ENCODE measurements at places on chromosomes 7 and 10. TPM values are rescaled to one million over a fixed set of nuclear protein-coding genes. Genes with fewer than 3 reads are reported as not detected.
A peak's percentile ranks its signal among the peaks of the same experiment; 100 is the strongest.

The CPA2 gene
- total RNA-seq, result not detected

DNA sequence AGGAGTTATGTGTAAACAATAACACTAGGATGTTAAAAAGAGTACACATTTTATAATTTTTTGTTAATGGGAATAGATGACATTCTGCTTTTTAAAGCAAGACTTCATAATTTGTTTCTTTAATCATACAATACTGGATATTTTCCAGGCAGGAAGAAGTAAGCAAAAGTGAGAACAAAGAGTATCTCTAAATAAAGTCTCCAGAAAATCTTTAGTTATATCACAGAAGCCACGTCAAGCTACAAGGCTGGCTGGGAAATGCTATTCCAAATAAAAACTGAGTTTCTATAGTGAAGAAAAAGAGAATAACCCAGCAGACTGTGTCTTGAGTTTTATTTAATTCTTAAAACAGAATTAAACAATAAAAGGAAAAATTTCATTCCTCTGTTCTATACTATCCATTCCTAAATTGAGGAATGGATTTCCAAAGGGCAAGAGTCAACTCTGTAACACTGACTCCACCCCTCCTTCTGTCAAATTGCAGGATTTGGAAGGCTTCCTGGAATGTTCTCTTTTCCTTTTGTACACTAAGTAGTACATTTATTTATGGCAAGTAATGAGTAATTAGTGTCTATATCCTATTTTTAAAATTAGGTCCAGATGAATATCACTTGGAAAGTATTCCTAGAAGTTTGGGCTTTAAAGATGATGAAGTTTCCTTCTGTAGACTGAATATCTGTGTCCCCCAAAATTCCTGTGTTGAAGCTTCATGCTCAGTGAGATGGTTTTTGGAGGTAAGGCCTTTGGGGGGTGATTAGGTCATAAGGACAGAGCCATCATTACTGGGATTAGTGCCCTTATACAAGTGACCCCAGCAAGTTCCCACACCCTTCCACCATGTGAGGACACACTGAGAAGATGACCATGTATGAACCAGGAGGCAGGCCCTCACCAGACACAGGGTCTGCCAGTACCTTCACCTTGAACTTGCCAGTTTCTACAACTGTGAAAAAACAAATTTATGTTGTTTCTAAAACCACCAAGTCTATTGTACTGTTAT, 290.9 kb downstream of the CRPPA start:
- no peak for DNase-seq

- no peak for DNase-seq
These were observed 80.0 kb downstream of the SHH start for GRCh38 chr7:155732286-155732685.

GRCh38 chr10:102133373-102134195, 744 bp downstream of the PPRC1 start:
- DNase-seq, result peak; percentile 77

GRCh38 chr7:4000934-4001333, 681.2 kb upstream of the FOXK1 start:
- no peak for DNase-seq

GRCh38 chr7:101804088-101804963, 13.1 kb upstream of the CUX1 start:
- no peak for DNase-seq

- DNase-seq, result no peak
These were observed 86.9 kb upstream of the GATAD1 start for GRCh38 chr7:92360387-92360786.

The AKR1C2 gene
- total RNA-seq, result 74.6 TPM

DNA sequence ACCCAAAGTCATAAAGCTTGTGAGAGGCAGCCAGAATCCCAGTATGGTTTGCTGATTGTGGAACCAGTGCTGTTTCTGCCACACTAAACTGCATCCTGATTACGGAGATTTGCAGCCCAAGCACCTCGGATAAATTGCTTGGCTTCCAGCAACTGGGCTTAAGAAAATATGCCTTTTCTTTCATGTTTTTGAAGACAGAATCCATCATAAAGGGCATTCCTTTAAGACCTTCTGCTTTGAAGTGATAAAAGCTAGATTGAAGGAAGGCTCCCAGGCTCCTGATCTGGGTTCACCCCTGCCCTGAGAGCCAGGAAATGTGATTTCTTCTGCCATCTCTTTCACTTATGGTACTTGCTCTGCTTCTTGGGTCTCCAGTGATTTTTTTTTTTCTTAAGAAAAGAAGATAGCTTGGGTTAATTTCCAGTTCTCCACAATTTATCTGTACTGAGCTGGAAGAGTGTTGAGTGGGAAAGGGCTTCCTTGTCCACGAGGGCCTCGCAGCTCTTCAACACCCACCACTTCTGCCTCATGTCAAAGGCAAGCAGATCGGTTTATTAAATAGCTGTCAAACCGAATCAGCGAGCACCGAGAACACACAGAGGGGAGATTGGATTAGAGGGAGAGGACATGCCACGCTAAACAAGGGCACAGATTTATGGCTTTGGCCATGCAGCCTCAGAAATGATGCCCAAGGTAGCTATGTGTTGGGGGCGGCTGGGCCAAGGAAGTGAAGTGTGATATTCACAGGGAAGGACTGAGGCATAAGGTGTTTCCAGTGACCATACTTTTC, 94.9 kb upstream of the TBX20 start:
- no peak for DNase-seq

The NKX2-3 gene
- not detected for total RNA-seq

DNA sequence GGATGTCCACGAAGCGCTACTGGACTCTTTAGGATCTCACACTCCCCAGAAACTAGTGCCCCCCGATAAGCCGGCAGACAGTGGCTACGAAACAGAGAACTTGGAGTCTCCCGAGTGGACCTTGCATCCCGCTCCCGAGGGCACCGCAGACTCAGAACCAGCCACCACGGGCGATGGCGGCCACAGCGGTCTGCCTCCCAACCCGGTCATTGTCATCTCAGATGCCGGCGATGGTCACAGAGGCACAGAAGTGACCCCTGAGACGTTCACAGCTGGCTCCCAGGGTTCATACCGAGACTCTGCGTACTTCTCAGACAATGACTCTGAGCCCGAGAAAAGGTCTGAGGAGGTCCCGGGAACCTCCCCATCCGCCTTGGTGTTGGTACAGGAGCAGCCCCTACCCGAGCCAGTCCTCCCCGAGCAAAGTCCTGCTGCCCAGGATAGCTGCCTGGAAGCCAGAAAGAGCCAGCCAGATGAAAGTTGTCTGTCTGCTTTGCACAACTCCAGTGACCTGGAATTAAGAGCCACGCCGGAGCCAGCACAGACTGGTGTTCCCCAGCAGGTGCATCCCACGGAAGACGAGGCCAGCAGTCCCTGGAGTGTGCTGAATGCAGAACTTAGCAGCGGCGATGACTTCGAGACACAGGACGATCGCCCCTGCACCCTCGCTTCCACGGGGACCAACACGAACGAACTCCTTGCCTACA, 17.6 kb upstream of the BHLHA15 start:
- no peak for DNase-seq

DNA sequence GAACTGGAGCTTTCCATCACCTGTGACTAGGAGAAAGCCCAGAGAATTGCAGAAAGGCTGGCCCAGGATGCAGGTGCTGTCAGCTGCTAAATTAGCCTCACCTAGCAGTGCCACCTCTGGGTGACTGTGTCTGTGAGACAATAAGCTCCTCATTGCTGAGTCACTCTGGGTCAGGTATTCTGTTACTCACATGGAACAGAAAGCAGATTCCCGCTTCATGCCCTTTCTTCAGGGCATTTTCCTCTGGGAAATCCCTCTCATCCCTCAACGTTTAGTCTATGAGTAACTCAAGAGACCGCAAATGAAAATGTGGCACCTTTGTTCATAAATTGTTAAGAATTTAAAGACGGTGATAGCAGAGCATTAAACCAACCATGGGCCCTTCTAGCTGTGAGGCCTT, 184.0 kb downstream of the ADAM12 start:
- peak; percentile 71 for DNase-seq

GRCh38 chr7:77348371-77348813, 67.8 kb downstream of the GSAP start:
- DNase-seq, result peak; percentile 39

GRCh38 chr10:6802759-6803426, 222.8 kb upstream of the PRKCQ start:
- no peak for DNase-seq

The RAMP3 gene
- not detected for total RNA-seq

GRCh38 chr10:89337484-89337883, 9.7 kb downstream of the IFIT3 start:
- DNase-seq, result peak; percentile 31

The ACTL6B gene
- total RNA-seq, result not detected

- DNase-seq, result no peak
These were observed 36.6 kb downstream of the TCERG1L start for GRCh38 chr10:131274883-131275282.

The TAC1 gene
- total RNA-seq, result 11.1 TPM

- no peak for DNase-seq
These were observed 53.8 kb downstream of the PARP12 start for GRCh38 chr7:140008755-140009610.

GRCh38 chr10:46542567-46543465, 13.6 kb downstream of the GPRIN2 start:
- DNase-seq, result no peak

DNA sequence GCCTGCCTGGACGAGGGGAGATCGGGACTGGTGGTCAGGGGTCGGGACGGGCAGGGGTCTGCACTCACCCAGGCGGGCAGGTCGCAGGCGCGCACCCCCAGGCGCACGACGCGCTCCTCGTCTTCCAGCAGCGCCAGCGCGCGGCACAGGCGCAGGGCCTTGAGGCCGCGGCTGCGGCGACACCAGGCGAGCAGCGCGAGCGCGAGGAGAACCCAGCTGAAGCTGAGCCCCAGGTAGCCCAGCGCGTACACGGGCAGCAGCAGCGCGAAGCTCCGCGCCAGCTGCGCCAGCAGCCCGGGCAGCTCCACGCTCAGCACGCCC, 328 bp downstream of the ESYT2 start:
- peak; percentile 71 for DNase-seq

DNA sequence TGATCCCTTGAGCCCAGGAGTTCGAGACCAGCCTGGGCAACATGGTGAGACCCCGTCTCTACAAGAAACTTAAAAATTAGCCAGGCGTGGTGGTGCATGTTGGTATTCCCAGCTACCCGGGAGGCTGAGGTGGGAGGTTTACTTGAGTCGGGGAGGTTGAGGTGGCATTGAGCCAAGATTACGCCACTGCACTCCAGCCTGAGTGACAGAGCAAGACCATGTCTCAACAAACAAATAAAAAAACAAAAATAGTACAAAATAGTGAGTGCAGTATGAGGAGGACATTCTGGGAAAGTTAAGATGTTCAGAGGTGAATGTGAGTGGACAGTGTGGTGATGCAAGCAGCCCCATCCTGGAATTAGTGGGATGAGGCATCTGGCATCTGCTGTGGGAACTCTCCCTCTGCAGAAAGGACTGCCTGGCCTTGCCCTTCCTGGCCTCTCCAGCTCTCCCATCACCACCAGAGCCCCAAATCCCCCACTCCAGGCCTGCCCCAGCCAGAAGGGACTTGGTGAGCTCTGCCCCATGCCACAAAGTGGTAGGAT, 96.6 kb upstream of the PARD3 start:
- no peak for DNase-seq

The TDRD1 gene
- not detected for total RNA-seq

DNA sequence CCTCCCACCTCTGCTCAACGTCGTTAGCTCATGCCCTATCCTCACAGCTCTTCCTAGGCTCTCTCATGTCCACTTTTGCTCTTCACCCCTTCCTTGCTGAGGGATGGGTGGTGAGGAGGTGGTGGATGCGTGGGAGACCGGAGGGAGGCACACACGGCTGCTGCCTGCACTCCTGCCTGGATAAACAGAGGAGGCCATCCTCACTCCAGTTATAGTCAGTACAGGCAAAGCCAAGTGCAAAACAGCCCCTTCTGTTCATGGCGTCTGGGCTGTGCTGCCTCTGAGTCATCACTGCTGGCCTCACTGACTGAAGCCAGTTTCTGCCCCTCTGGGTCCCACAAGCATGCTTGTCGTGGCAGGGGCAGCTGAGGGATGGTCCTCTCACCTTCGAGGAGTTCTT, 31.9 kb upstream of the LRRC4 start:
- no peak for DNase-seq

The TSPAN15 gene
- not detected for total RNA-seq

The TMEM270 gene
- total RNA-seq, result not detected

DNA sequence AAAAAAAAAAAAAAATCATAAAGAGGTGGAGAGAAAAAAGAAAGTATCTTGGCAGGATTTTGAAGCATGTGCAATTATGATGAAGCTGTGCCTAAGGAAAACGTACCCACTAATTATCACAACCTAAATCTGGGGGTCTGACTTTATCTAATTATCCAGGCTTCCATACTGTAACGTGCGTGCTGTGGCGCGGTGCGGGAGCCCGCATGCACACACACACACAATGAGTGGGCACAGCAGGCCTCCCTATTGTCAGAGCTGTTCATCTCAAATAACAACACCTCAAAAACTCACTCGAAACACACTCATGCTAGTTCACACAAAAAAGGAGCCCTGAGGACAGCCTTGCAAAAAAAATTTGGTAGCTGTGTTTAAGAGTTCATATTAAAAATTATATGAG, 31.9 kb downstream of the BEND7 start:
- DNase-seq, result no peak

DNA sequence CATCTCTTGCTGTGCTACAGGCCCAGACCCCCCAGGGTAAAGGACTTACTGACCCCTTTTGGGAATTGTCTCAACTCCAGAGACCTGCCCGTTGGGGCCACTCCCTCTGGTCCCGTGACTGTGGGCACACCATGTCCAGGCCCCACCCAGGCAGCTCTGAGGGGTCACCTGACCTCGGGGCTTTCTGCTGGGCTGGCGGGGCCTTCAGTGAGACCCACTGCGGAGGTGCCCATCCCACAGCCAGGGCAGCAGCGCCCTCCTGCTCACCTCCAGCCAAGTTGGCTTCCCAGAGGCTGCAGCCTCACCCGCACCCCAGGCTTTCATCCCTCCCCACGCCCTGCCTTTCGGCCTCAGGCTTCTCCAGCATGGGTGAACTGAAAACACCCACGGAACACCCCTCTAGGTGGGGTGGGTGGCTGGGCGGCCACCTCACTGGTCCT, 147.2 kb downstream of the DNAJB6 start:
- DNase-seq, result no peak

GRCh38 chr7:94675356-94675755, 19.4 kb upstream of the SGCE start:
- DNase-seq, result no peak

DNA sequence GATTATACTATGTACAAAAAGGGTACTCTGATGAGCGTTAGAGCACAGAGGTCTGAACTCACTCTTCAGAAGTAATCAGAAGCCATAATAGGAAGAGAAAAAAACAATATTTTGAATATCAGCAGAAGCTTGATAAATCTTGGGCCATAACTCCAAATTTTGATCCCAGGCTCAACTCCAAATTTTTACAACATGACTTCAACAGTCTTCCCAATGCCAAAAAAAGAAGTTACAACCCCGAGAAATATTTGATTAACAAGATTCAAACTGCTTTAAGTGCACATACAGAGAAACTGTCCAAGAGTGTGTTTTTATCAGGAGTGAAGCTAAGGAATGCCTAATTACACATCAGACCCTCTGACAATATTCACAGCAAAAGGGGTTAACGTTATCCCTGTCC, 7.5 kb downstream of the MPP7 start:
- DNase-seq, result no peak

The AKR1B1 gene
- total RNA-seq, result 288 TPM

The ICA1 gene
- total RNA-seq, result 6.4 TPM

GRCh38 chr7:102080434-102081243, 206.0 kb upstream of the SH2B2 start:
- DNase-seq, result no peak

GRCh38 chr7:114530057-114530611, 115.5 kb downstream of the FOXP2 start:
- DNase-seq, result no peak
